ENCODE measurements at places on chromosomes 12 and 14. TPM values are rescaled to one million over a fixed set of nuclear protein-coding genes. Genes with fewer than 3 reads are reported as not detected.

- DNase-seq: no peak
Observed at GRCh38 chr14:96626916-96627315, 124.7 kb downstream of the PAPOLA start.

- peak; percentile 20 for DNase-seq
Observed at GRCh38 chr12:14058717-14059116, 77.3 kb upstream of the GRIN2B start.

GRCh38 chr14:37263656-37264236 lies 66.0 kb downstream of the MIPOL1 start:
- DNase-seq: no peak

- DNase-seq: no peak
Observed at GRCh38 chr12:47078733-47079467, 521 bp upstream of the PCED1B start.

DNA sequence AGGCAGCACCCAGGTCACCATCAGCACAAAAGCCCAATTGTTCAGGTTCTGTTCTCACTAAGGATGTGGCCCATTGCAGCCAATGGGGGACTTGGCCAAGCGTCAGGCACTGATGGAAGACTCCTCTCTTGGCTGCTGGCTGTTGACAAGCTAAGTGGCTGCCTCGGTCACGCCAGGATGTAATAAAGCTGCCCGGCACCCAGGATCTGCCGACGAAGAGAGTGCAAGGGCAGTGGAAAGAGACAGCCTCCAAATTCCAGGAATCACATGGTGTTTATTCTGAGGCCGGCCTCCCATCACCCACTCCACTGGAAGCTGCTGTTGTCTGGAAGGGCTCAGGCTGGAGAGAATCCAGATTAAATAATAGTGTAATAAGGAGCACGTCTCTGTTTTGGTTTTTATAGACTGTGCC lies 451.8 kb upstream of the TBX3 start:
- peak; percentile 79 for DNase-seq

GRCh38 chr12:41453409-41453808 lies 265.3 kb downstream of the PDZRN4 start:
- no peak for DNase-seq

- no peak for DNase-seq
Observed at GRCh38 chr14:65255583-65256461, 153.5 kb upstream of the MAX start.

- no peak for DNase-seq
Observed at GRCh38 chr12:75905922-75906321, 125.7 kb downstream of the PHLDA1 start.

DNA sequence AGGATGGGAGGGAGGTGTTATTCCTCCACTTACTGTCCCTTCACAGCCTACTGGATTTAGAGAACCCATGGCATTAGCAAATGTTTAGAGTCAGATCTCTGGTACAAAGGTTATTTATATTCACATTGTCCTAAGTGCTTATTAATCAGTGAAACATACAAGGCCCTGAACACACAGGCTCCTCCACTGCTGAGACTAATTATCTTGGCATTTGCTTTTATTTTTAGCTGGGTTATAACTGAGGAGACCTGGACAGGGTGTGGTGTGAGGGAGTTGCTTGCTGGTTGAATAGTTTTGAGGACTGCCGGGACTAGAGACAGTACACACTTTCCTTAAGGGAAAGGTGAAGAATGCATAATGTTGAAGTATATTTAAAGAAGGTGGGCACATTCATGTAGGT lies 77.5 kb downstream of the FIGNL2 start:
- DNase-seq: no peak

- DNase-seq: no peak
Observed at GRCh38 chr14:73695997-73696396, 18.2 kb downstream of the PNMA1 start.

GRCh38 chr12:72511906-72512305 lies 239.7 kb downstream of the TRHDE start:
- no peak for DNase-seq

DNA sequence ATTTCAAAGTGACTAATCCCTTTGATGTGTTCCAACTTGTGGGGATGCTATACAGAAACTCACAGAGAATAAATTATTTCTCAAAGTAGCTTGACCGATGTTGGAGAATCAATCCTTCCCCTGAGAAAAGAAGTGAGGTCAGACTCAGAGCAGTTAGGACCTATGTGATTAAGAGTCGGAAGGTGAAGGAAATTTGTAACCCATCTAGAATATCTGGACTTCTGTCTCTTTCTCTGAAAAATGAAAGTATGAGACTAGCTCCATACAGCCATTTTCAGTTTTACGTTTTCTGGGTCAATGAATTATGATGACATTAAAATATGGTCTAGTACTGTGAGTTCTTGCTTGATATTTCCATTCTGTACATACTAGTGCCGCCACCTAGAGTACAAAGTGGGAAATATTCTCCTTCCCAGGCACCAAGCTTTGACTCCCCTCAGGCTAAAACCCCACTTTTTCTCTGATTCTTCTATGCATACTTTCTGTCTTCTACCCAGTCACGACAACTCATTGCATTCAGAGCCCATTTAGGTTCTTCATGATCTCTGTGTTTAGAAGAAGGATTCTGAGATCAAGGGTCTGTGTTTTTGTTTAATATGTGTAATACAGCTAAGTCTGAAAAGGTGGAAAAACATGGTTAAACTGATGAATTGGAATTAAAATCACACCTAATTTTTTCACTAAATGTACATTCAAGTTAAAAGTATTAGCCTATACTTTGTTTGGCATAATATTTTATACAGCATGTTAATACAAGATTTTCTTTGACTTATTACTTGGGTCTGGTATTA lies 6.9 kb upstream of the NTS start:
- DNase-seq: no peak

DNA sequence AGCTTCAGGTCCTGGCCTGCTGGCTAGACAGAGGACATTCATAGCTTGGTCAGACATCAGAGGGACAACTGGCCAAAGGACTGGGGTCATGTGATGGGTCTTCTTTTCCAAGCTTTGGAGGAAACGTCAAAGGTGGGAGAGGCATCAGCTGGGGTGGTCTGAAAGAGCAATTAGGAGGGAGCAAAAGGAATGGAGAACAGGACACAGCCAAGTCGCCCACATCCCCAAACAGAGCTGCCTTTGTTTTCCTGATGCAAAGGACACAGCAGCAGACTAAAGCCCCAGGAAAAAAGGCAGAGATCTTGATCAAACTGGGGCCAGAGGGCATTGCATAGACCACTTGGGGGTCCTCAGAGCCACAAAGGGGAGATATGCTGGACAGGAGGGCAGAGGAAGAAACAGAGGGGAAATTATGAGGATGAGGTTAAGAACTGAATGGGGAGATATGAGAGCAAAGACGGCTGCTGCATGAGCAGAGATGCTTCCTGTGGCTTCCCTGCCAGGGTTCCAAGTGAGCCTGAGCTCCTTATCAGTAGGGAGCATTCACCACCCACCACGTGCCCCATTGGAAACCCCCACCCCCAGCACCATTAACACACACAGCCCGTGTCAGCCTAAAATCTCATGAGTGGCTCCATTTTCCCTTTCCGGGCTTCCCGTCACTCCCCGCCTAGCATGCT lies 62.4 kb downstream of the ANO2 start:
- DNase-seq: no peak

DNA sequence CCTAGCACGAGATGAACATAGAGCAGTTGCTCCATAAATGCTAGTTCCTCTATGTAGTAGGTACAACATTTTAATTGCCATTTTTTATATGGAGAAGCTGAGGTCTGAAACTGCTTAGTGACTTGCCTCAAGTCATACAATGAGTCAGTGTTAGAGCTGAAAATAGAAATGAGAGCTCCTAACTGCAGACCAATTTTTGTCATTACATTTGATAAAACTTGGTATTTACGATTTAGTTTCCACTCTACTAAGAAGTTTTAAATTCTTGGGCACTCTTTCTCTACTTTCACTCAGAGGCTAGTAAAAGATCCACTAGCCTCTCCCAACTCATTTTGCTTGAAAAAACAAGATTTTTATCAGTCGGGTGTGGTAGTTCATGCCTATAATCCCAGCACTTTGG lies 8.1 kb upstream of the TMED10 start:
- DNase-seq: no peak

- DNase-seq: no peak
Observed at GRCh38 chr12:53601296-53601847, 24.8 kb downstream of the ATF7 start.

DNA sequence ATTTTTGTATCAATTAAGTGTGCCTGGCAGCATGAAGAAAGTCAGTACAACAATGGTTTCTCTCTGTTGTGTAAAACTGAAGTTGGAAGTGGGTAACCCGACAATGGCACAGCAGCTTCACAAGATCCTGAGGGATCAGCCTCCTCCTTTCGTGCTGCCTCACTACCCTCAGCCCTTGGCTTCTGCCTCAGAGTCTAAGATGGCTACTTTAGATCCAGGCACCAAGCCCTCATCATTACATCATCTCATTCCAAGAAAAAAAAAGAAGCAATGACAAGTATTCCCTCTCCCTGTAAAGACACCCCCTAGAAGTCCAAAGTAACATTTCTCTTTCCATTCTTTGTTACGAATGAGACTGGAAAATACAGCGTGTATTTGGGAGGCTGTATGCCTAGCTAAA lies 92.6 kb downstream of the DNAI7 start:
- DNase-seq: no peak

DNA sequence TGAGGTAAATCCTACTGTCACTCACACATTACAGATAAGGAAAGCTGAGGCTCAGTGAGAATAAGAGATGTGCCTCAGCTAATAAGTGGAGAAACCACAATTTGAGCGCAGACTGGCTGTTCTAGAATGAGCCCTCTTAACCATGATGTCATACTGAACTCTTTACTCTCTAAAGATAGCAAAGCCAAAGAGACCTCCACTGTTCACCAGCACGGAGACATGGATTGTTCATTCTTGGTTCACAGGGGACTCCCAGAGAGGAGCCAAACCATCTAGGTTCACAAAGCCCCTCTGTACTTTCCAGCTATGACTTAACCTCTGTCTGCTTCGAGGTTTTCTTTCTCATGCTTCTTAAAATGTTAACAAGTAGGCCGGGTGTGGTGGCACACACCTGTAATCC lies 32.7 kb upstream of the YARS2 start:
- DNase-seq: no peak

- DNase-seq: no peak
Observed at GRCh38 chr12:28498850-28499249, 308.6 kb downstream of the CCDC91 start.

GRCh38 chr12:3905664-3906063 lies 32.5 kb upstream of the PARP11 start:
- DNase-seq: no peak

DNA sequence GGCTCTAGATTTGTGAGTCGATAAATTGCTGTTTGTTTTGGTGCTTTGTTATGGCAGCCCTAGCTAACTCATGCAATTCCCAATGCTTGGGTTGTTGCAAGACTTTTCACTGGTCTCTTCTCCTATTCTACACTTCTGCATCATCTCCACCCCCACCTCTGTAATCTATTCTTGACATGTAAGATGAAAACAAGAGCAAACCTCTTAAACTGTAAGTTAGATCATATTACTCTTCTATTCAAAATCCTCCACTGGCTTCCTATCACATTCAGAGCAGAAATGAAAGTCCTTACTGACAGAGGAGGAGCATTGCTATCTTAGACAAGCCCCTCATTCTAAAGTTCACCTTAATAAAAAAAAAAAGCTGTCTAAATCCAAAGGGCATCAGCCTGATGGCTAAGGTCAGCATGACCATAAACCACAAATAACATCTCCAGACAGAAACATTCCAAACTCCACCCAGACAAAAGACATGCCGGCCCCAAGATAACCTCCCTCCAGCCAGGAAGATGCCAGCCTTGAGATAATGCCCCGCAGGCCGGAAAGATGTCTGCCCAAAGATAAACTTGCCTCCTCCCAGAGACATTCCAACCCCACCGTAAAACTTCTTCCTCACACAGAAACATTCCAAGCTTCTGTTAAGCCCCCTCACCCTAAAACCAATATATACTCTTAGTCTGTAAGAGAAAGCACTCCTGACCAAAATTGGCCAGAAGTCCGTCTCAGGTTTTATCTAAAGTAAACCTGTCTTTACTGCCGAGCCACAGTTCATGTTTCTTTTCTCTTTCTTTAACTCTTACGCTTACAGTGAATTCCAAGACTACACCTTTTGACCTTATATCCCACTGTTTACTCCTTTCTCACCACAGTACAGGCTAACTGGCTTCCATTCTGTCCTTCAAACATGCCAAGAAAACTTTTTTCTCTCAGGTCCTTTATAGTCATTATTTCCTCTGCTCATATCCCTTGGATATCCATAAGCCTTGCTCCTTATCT lies 308.9 kb downstream of the KCNH5 start:
- DNase-seq: no peak

GRCh38 chr14:25010471-25010870 lies 39.5 kb downstream of the STXBP6 start:
- no peak for DNase-seq

DNA sequence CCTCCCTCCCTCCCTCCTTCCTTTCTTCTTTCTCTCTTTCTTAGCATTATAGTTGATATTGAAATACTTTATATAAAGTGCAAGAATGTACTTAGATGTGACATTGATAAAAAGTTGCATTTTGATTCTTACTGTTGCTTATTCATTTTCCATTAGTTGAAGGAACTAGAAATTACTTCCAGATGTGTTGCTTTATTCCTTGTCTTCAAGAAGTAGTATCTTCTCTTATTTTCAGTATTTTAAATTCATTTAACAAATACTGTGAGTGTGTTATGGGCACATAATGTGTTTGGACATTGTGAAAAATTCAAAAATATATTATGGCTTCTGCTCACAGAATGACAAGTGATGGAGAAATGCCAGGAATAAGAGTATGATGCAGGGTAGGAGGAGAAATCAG lies 45.6 kb downstream of the TRMT5 start:
- DNase-seq: no peak

DNA sequence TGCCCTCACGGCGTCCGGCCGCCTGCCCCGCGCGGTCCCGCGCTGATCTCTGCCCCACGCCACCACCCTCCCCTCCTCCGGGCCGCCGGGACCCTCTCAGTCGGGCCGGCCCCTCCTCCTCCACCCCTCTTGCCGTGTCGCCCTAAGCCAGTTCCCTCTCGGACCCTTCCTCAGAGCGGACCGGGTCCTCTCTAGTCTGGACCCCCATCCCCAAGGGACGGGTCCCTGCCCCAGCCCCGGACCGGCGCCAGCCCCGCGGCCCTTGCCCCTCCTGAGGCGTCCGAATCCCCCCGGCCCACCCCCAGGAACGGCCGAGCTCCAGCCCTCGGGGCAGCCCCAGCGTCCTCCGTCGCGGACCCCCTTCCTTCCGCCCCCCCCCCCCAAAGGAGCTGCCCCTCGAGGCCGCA lies 485 bp downstream of the PPP4R4 start:
- no peak for DNase-seq

The SPTLC2 gene
- 11.5 TPM for total RNA-seq

The NCKAP5L gene
- total RNA-seq: 25.5 TPM

The FCF1 gene
- total RNA-seq: 42.7 TPM

The OR6C2 gene
- not detected for total RNA-seq

The MYH6 gene
- total RNA-seq: 1,823 TPM

The RNASE3 gene
- not detected for total RNA-seq

The SMAGP gene
- 3.3 TPM for total RNA-seq

The LGR5 gene
- total RNA-seq: not detected

All from left ventricle myocardium inferior (tissue), 1 donor.